Karpas-422 (cell line): ENCODE measurements at places on chromosomes 13 and 19. TPM values are rescaled to one million over a fixed set of nuclear protein-coding genes. Genes with fewer than 3 reads are reported as not detected.

ICAM4 gene
- total RNA-seq: not detected in 2 replicates

DNA sequence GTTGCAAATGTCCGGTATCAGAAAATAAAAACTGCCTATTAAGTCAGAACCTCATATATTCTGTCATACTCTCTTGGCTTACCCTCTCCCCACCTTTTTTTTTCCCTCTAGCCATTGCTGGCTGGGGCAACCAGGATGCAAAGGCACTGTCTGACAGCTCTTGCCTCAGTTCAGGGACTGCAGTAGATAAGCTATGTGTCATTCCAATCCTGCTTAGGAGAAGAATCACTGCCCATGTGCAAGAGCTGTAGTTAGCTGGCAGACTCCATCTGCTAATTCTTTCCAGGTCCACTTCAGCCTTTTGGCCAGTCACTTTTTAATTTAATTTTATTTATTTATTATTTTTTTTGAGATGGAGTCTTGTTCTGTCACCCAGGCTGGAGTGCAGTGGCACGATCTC, 895.6 kb upstream of the SLC10A2 start:
- DNase-seq: no peak
- no peak overlapping the region for H3K27ac ChIP-seq
- H3K36me3 ChIP-seq: no peaks in the 10 kb centered on the region
- no peak overlapping the region for H3K4me3 ChIP-seq
- H3K27me3 ChIP-seq: no peaks in the 10 kb centered on the region
- H3K4me1 ChIP-seq: no peaks in the 10 kb centered on the region

DNA sequence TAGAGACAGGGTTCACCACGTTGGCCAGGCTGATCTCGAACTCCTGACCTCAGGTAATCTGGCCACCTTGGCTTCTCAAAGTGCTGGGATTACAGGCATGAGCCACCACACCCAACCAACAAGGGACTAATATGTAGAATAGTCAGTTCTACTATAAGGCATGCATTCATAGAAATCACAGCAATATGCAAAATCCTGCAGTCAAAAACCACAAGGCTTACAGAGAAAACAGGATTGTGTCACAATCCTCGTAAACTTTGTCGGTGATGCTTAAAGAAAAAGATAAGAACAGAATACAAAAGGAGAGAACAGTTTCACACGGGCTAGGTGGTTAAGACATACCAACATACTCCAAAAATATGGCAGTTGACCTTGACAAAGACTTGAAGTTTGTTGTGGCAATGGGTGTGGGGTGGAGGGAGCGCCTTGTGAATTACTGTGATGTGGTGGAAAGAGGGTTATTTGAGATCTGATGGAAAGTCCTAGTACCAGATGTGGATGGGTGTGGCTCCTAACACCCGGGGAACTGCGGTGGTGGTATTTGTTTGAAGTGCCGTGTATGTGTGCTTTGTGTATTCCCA, 12.4 kb downstream of the NOSIP start:
- no peaks in the 10 kb centered on the region for H3K27me3 ChIP-seq
- no peak overlapping the region for H3K4me3 ChIP-seq

DNA sequence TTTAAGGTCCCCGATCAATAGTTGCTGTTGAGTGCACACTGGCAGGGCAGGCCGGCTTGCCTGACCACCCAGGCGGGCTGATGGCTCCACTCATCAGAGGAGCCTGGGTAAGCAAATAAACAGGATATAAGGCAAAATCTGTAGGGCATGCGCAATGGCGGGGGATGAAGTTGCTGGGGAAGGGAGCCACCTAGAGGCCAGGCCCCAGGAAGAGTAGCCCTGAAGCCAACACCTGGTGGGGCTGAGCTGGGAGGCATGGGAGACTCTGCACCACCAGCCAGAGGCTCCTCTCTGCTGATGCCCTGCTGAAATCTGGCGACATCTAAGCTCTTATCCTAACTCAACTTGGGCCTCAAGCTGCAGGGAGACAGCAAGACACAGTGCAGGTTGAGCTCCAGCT, 324.3 kb downstream of the ZNF536 start:
- no peak overlapping the region for H3K27ac ChIP-seq
- H3K36me3 ChIP-seq: no peaks in the 10 kb centered on the region
- no peaks in the 10 kb centered on the region for H3K27me3 ChIP-seq

- no peak overlapping the region for H3K27ac ChIP-seq
- no peaks in the 10 kb centered on the region for H3K36me3 ChIP-seq
- DNase-seq: no peak
- H3K4me1 ChIP-seq: no peaks in the 10 kb centered on the region
Observed at GRCh38 chr13:72144636-72145035, 277.6 kb upstream of the DACH1 start.

SHC2 gene
- not detected in 2 replicates for total RNA-seq

LRRC63 gene
- not detected in 2 replicates for total RNA-seq

- no peak overlapping the region for H3K4me3 ChIP-seq
- H3K27me3 ChIP-seq: no peaks in the 10 kb centered on the region
- H3K27ac ChIP-seq: peak overlapping the region; percentile 96
- no peak for DNase-seq
- peaks cover 60% of the 10 kb centered on the region for H3K4me1 ChIP-seq
Observed at GRCh38 chr13:112374271-112374670, 1.9 kb upstream of the SPACA7 start.
